ENCODE measurements at places on chromosomes 12 and 14. TPM values are rescaled to one million over a fixed set of nuclear protein-coding genes. Genes with fewer than 3 reads are reported as not detected.

DNA sequence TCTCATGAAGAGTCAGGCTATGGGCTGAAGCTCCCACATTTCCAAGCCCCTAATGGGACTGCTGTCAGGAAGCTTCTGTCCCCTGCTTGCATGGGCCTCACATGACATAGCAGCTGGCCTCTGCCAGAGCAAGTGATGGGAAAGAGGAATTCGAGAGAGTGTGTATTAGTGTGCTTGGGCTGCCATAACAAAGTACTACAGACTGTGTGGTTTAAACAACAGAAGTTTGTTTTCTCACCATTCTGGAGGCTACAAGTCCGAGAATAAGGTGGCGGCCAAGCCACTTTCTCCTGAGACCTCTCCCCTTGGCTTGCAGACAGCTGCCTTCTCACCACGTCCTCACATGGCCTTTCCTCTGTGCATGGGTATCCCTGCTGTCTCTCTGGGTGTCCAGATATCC, 274.4 kb downstream of the NUAK1 start:
- DNase-seq: no peak

DNA sequence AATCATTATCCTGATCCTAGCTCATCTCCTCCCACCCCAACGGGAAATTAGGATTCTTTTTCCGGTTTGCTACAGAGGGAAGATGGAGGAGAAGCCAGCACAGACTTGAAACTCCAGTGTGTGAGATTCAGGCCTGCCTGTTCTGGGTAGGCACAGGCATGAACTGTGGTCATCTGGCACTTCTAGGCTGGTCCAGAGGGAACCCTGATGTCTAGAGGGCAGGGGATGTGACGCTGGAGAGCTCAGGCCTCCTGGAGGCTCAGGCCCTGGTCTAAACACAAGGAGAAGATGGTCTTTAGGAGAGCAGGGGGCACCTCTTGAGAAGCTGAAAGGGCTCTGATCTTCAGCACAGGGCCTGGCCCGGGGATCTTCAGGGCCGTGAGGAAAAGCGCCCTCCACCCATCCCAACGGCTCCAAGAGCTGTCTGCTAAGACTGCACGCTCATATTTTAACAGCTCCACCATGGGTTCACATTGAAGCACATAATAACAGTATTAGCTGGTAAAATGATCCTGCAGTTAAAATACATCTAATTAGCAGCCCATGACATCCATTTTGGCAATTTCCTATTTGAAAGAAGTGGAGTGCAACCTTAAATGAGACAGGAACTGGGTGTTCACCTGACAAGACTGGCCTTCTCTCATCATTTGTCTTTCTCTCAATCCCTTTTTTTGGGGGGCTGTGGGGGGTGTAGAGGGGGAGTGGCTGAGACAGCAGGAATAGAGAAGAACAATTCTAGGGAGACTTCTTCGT, 35.4 kb downstream of the BCL11B start:
- DNase-seq: no peak

DNA sequence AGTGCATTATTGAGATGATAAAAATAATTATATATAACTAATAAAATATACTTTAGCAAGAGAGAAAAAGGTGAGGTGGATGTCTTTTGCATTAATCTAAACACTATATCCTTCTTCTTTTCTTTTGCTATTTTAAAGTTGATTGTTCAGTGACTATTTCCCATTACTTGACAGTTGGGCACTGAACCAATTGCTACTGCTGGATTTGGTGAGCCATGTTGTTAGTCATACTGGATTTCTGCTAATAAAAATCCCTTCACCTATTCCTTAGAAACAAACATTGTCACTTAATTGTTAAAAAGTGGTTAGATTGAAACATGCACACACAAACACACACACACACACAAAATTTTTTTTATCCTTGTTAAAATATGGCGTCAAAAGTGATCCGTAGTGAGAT, 251.6 kb upstream of the ALG10 start:
- DNase-seq: no peak

GRCh38 chr12:70060634-70061033, 182.6 kb upstream of the CNOT2 start:
- DNase-seq: no peak

DNA sequence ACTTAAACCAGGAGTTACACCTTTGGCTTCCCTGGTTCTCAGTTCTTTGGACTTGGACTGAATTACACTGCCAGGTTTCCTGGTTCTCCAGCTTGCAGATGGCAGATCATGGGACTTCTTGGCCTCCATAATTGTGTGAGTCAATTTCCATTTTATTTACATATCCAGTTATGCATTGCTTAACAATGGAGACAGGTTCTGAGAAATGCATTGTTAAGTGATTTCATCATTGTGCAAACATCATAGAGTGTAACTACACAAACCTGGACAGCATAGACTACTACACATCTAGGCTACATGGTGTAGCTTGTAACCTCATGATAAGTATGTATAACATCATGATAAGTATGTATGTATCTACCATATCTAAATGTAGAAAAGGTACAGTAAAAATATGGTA, 276.1 kb upstream of the BTG1 start:
- DNase-seq: no peak

- DNase-seq: peak; percentile 75
These were observed 106.1 kb downstream of the PRICKLE1 start for GRCh38 chr12:42483521-42483790.

- no peak for DNase-seq
These were observed 92.0 kb downstream of the MIPOL1 start for GRCh38 chr14:37289688-37290087.

GRCh38 chr14:61925043-61925442, 162.8 kb downstream of the SNAPC1 start:
- peak; percentile 38 for DNase-seq

DNA sequence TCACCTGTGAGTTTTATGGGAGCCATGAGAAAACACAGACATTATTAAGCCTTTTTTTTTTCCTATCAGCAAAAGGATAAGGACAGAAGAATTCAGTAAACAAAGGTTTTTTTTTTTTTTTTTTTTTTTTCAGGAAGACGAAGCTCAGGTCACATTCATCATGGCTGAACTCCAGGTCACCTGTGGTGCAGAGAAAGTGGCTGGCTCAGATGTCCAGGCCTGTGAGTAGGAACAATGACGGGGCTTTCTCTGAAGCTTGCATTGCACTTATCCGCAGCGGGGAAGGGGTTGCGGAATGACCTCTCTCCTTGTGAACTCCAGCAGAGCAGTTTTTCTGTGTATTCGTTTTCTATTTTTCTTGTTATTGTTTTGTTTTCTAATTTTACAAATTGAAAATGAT, 759.6 kb upstream of the TMEM132C start:
- DNase-seq: no peak

- no peak for DNase-seq
These were observed 36.7 kb upstream of the TMCC3 start for GRCh38 chr12:94686834-94687628.

DNA sequence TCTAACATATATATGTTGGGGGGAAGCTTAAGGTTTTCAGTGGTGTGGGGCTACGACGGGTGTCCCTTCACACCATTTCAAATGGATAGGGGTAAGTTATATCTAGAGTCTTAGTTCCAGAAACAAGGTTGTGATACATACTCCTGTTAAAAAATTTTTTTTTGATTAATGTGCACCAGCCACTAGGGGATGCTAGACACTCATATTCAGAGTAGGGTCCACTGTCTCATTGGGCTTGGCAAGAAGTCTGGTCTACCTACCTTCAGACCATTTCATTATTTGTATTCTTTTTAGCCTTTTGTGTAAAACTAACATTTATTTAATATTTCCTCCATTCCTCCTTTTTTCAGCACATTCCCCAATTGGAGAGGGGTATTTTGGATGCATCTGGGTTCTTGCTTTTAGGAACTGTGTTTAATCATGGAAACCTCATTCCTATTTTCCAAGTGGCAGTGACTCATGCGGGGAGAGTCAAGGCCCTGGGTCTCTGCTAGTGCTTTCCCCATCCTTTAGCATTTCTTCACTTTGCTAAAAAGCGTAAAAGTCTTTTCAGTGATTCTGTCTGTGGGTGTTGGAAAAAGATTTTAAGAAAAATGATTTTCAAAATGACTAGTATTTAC, 33.4 kb downstream of the ANO4 start:
- no peak for DNase-seq

GRCh38 chr14:104109731-104110361, 24.3 kb downstream of the ASPG start:
- no peak for DNase-seq

DNA sequence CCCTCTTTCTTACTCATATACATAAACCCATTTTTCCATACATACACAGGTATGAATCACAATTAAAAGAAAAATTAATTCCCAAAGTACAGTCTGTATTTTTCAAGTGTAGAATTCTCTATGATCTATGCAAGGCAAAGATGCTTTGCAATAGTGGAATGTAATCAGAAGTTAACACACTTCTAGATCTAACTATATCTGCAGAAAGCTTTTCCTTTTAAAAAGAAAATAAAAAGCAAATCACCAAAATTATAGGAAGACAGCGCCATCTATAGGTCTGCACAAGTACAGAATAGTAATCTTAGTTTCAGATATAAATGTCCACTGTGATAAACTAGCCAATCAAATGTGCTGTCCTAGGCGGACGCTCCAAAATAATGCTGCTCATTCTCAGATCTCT, 22.0 kb downstream of the SLC25A21 start:
- no peak for DNase-seq

- DNase-seq: no peak
These were observed 104.5 kb downstream of the TMEM30B start for GRCh38 chr14:61176686-61177085.

- no peak for DNase-seq
These were observed 16.8 kb upstream of the CCDC91 start for GRCh38 chr12:28173440-28173839.

GRCh38 chr14:64766430-64767151, 62.4 kb downstream of the PLEKHG3 start:
- DNase-seq: no peak

- DNase-seq: no peak
These were observed 98.8 kb downstream of the B4GALNT3 start for GRCh38 chr12:558580-558979.

- DNase-seq: no peak
These were observed 467.1 kb downstream of the RAD51B start for GRCh38 chr14:68286667-68287066.

DNA sequence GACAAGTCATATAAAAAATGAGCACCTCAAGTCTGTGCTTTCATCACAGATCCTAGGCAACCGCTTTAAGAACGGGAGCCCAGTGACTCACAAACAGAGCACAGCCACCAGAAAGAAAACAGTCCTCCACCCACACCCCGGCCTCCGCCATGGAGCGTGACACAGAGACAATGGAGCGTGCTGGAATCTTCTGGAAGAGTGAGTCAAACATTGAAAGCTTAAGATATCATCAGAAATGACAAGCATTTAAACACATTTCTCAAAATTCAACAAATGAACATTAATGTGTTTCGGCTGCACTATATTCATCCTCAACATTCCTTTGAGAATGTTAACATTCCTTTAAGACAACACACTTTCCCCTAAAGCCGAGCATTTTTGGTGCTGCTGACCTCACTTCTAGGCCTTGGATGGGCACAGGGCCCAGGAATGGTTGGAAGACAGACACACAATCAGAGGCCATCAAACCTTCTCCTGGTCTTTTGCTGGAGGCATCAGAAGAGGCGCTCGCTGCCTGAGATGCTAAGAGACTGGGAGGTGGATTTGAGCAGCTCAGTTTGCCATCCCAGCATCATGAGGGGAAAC, 23.6 kb upstream of the TMEM132D start:
- no peak for DNase-seq

- DNase-seq: no peak
These were observed 18.8 kb downstream of the KCNC2 start for GRCh38 chr12:75190846-75191245.

CPNE6 gene
- polyA plus RNA-seq: not detected

CD9 gene
- polyA plus RNA-seq: 89.0 TPM

AVPR1A gene
- polyA plus RNA-seq: not detected

LIN7A gene
- polyA plus RNA-seq: not detected

ACOT6 gene
- not detected for polyA plus RNA-seq

KRT6C gene
- not detected for polyA plus RNA-seq

TCL1A gene
- 4,228 TPM for polyA plus RNA-seq

PZP gene
- not detected for polyA plus RNA-seq
